ENCODE measurements at places on chromosomes 7 and 10. TPM values are rescaled to one million over a fixed set of nuclear protein-coding genes. Genes with fewer than 3 reads are reported as not detected.

DNA sequence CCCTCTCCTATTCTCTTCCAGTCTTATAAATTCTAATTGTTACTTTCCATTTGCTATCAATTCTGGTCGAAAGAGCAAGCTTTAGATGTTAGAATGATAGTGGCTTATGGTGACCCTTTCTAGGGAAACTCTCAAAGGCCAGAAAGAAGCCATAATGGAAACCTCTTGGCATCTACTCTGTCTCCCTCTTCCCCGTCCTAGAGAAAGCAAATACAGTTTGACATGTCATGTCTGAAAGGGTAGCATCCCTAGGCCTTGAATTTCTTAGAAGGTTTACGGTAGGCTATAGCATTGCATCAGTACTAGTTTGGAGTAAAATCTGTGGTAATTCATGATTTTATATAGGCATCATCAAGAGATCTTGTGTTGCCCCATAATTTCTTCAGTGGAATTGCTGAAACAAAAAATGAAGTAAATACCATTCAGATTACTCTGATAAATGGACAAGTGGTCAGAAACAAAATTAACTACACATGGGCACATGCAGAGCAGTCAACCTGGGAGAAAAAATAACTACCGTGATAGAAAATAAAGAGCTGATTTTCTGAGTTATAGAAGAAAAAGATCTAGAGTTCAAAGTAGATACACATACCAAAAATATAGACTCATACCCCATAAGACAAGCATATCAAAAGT is 4.4 kb downstream of the PRKAR2B start:
- DNase-seq, result no peak

- no peak for DNase-seq
These were observed 867.1 kb upstream of the PHF14 start for GRCh38 chr7:10106609-10107008.

- peak; percentile 68 for DNase-seq
These were observed 3.7 kb downstream of the ELOVL3 start for GRCh38 chr10:102229810-102230263.

GRCh38 chr10:77531441-77532001 is 106.1 kb downstream of the KCNMA1 start:
- peak; percentile 86 for DNase-seq

DNA sequence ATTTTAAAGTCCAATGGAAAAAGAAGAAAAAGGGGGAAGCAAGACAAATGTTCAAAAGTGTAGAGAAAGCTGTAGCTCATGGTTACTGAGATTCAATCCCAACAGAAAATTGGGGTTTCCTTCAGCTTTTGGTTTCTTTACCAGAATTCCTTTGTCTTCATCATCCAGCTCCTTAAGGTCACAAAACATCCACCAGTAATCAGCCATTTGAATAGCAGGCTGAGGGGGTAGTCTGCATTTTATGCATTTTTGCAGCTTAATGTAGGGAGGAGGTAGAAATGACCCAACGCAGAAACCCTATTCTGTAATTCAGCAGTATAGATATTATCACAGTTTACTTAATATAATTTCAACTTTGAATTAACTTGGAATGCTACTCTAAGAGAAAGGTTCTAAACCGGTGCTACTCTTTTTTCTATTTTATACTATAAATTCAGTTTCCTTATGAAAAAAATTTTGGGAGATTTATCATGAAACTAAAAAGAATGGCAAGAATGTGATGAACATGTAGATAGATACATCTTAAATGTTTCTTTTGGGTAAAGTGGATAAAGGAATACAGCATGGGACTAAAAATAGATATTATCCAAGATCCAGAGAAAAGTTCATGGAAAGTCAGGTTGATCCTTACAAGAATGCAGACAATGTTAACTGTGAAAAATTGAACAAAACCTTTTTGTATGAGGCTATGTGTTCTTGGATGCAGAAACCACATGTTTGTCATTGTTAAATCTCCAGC is 596.9 kb downstream of the PHTF2 start:
- DNase-seq, result no peak

DNA sequence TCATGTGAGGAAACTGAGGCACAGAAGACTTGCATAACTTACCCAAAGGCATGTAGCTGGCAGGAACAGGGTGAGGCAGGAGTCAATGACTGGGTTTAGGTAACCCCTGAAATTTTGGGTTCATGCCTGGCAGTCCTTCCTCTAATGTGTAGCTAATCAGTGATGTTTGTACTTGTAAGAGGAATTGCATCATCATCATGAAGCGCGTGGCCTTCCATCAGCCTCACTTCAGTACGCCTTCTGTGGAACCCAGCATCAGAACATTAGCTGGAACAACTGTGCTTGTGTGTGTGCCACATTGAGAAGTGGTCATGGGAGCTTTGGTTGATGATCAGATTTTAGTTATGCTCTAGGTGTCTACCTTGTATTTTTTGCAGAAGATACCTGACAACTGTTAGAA is 18.2 kb upstream of the STMP1 start:
- DNase-seq, result no peak

GRCh38 chr7:53035499-53036412 is at the start of gene POM121L12:
TSS of gene POM121L12 (plus strand) at chr7:53035633. CDS start at chr7:53035672, 39 bp downstream.
- DNase-seq, result no peak

DNA sequence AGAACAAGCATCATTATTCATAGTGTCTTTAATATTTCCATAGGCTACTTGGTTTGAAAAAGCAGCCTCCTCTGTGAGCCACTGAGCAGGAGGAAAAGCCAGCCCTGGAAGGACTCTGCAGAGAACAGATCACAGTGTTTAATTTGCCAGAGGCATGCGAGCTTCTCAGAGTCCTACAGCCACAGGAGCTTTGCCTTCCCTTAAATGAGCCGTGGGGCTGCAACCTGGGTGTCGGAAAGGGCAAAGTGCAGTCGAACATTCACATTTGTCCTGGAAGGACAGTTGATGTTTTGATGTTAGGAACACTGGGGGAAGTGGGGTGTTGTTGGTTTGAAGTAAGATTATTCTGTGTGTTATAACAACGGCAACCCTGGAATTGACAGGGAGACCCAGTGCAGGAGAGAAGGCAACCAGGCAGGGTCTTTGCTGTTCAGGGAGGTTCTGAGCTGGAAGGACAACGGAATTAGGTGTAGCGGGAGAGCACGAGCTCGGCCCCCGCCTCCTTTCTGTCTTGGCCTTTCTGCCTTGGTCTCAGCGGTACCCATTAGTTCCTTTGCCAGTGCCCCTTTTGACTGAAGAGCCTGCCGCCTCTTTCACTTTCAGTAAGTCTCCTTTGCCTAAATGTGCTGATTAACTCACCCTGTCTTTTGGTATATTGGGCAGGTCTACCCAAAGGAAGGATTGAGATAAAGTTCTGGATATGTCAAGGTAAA is 192.3 kb upstream of the PITRM1 start:
- DNase-seq, result no peak

GRCh38 chr7:123746931-123747488 is 1.8 kb downstream of the WASL start:
- no peak for DNase-seq

DNA sequence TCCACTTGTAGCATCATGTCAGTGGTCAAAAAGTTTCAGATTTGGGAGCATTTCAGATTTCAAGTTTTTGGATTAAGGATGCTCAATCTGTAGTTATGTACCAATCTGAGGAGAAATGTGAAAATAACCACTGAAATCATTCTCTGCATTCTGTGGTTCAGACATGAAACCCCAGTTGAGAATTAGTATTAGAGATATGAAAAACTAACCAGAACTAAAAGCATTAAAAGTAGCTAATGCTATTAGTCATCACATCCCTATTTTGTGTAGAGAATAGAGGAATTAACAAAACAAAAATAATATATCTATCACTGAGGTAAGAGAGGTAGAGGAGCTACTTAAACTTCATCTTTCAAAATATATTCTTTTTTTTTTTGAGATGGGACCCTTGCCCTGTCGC is 28.0 kb downstream of the MICU1 start:
- DNase-seq, result no peak

GRCh38 chr10:585502-585901 is 104.0 kb downstream of the DIP2C start:
- DNase-seq, result no peak

GRCh38 chr10:99123851-99124250 is 111.8 kb downstream of the HPSE2 start:
- DNase-seq, result no peak

DNA sequence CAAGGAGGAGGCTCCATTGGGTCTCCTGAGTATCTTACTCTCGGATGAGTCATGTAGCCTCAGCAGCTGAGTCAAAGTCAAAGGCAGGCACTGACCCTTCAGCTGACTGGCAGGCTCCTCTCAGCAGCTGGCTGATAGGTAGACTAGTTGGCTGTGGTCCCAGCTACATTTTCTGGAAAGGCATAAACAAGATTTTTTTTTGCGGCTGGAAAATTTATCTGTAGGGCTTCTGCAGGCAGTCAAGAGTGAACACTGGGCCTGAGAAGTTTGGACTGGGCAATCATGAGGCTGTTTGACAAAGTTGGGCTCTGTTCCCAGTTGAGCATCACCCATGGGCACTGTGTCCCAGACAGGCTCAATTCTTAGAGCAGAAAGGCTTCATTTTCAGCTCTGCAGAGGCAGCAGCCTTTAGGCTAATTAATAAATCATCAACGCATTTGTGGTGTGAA is 796.2 kb downstream of the CCSER2 start:
- DNase-seq, result peak; percentile 77

GRCh38 chr10:127576051-127576450 is 26.9 kb downstream of the NPS start:
- DNase-seq, result no peak

DNA sequence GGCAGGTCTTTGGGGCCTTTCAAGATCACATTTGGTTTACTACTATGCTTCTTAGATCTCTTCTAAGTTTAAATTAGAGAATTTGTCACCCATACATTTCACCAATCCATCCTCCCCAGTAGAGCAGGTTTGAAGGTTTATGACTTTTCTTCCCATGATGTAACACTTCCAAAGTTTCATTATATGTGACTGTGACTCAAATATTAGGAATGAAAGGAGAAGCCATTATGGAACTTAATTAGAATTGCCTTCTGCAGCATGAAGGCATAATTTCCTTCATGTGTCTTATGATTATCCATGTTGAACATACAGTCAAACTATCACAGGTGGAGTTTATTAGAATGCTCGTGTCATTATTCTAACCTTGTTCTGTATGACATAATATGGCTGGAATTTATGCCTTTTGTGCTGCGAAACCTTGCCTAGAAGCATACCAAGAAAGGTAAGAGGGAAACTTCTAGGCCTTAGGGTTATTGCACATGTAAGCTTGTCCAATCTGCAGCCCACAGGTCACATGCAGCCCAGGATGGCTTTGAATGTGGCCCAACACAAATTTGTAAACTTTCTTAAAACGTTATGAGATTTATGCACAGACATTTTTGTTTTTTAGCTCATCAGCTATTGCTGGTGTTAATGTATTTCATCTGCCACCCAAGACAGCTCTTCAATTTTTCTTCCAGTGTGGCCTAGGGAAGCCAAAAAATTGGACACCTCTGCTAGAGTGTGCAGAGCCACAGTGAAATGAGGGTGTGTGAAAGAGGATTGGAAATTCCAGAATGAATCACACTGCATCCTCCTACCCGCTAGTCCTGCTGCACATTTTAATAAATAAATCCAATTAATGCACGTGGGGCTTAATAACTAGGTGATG is 133.6 kb downstream of the TMEM26 start:
- peak; percentile 1 for DNase-seq

- DNase-seq, result no peak
These were observed 192.2 kb downstream of the CUX1 start for GRCh38 chr7:102009628-102010027.

- DNase-seq, result peak; percentile 77
These were observed 222.9 kb downstream of the MTERF1 start for GRCh38 chr7:91657483-91658071.

GRCh38 chr7:43952028-43952427 is 25.8 kb downstream of the UBE2D4 start:
- DNase-seq, result no peak

GRCh38 chr10:69716711-69717560 is 84.8 kb upstream of the COL13A1 start:
- DNase-seq, result peak; percentile 48

GRCh38 chr10:32002531-32002930 is 53.7 kb downstream of the KIF5B start:
- DNase-seq, result no peak

NPC1L1 gene
- total RNA-seq, result not detected

CYP3A4 gene
- total RNA-seq, result not detected

COL28A1 gene
- not detected for total RNA-seq

ATRNL1 gene
- total RNA-seq, result 11.4 TPM

TACR2 gene
- total RNA-seq, result not detected

DNAH11 gene
- 6.2 TPM for total RNA-seq

GPR85 gene
- 7.0 TPM for total RNA-seq

TUBAL3 gene
- not detected for total RNA-seq

ZNF467 gene
- not detected for total RNA-seq

THAP5 gene
- 45.6 TPM for total RNA-seq

NRG3 gene
- not detected for total RNA-seq

All from A172 (cell line).